ENCODE measurements at places on chromosomes 11 and 22. TPM values are rescaled to one million over a fixed set of nuclear protein-coding genes. Genes with fewer than 3 reads are reported as not detected.

Gene OR8U1
- polyA plus RNA-seq = not detected

GRCh38 chr22:31968022-31968421 lies 23.7 kb downstream of the YWHAH start:
- no peak for DNase-seq

GRCh38 chr22:24768537-24769374 lies 5.8 kb downstream of the PIWIL3 start:
- DNase-seq = no peak

DNA sequence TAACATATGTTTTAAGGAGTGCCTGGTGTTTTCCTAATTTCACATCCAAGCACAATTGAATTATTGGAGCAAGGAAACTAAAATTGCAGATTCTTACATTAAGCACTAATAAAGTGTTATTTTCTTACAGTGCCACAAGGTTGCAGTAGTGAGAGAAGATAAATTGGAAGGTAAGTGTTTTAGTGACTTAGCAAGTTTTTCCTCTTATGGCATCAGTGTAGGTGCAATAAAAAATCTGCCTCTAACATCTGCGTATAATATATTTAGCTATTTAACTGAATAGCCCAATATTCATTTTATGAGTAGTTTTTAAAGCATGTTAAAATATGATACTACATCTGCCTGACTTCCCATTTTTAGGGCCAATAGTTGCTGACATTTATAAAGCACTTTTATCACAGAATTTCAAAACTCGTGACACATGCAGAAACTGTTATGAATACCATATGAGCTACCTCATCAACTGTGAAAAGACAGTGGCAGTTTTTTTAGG lies 19.0 kb downstream of the POLD3 start:
- DNase-seq = peak; percentile 86

- DNase-seq = no peak
These were observed 404.1 kb downstream of the TBC1D22A start for GRCh38 chr22:47166446-47167016.

- no peak for DNase-seq
These were observed 666 bp upstream of the OVOL1 start for GRCh38 chr11:65786008-65786785.

All from BJ (cell line).